MG63 (cell line): ENCODE measurements at places on chromosomes 2 and 18.
A peak's percentile ranks its signal among the peaks of the same experiment; 100 is the strongest.

- DNase-seq, result peak; percentile 55
Observed at GRCh38 chr2:71100195-71100964, 29.6 kb downstream of the MCEE start.

GRCh38 chr18:42545825-42546224, 569.7 kb downstream of the RIT2 start:
- peak; percentile 30 for DNase-seq

GRCh38 chr2:191043438-191043837, 29.5 kb upstream of the STAT1 start:
- no peak for DNase-seq

GRCh38 chr18:45935591-45936335, 31.4 kb downstream of the EPG5 start:
- no peak for DNase-seq

- DNase-seq, result no peak
Observed at GRCh38 chr18:35267161-35267651, 22.8 kb downstream of the ZSCAN30 start.

GRCh38 chr2:12451726-12452125, 265.0 kb upstream of the TRIB2 start:
- no peak for DNase-seq

DNA sequence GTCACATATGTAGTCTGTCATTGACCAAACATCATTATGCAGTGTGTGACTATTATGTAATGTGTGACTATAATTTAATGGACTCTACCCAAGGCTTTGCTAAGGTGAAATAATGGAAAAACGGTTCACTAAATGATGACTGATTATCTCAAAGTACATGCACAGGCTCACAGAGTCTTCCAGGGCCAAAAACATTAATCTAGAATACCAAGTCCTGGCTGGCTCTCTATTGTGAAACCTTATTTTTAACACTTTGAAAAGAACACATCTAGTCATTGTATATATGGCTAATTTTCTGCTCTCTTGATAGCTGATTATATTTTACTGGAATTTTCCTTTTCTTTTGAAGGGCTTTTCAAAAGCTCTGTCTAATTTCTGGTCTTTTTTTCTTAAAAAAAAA, 102.9 kb upstream of the THUMPD2 start:
- DNase-seq, result no peak

DNA sequence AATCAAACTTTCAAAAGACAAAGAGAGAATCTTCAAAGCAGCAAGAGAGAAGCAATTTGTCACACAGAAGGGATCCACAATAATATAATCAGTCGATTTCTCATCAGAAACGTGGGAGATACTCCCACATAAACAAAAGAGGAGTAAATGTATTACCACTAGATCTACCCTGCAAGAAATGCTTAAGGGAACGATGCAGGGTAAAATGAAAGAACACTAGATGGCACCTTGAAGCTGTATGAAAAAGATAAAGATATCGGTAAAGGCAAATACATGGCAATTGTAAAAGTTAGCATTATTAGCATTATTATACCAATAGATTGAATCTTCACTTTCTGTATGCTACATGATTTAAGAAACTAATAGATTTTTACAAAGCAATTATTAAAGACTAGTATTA, 677.0 kb downstream of the SUCLG1 start:
- no peak for DNase-seq

- no peak for DNase-seq
Observed at GRCh38 chr2:181411105-181411849, 45.9 kb upstream of the ITGA4 start.

- DNase-seq, result no peak
Observed at GRCh38 chr2:174667250-174667860, 69.8 kb upstream of the WIPF1 start.

DNA sequence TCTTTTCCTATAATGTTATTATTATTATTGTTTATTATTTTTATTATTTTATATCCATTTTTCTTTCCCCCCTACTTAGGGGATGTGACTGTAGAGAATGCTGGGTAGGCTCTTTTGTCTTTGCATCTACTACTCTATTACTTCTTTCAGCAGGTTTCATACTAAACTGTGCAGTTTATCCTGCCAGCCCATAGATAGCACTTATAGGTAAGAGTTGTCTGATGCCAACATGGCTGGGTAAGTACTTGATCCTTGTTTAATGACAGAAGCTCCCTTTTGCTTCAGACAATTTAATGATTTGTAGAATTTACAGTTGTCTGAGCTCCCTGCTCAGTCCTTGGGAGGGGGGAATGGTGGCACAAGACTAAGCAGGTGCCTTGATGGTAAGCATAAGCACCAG, 262.9 kb upstream of the CDH2 start:
- no peak for DNase-seq

DNA sequence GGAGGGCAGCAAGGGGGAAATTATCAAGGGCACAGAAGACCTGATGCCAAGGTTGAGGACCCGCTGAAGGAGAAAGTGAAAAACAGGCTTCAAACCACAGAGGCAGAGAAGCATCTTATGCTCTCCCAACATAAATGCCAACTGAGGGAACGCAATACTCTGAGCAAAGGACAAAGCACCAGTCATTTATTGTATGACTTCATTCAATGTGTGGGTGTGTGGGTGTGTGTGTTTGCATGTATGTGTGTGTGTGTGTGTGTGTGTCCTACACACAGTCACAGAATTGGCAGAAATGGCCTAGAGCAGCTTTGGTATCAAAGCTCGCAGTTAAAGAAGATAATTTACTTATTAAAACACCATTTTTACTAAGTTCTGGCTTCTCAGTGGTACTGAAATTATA, 51.4 kb downstream of the UXS1 start:
- no peak for DNase-seq

DNA sequence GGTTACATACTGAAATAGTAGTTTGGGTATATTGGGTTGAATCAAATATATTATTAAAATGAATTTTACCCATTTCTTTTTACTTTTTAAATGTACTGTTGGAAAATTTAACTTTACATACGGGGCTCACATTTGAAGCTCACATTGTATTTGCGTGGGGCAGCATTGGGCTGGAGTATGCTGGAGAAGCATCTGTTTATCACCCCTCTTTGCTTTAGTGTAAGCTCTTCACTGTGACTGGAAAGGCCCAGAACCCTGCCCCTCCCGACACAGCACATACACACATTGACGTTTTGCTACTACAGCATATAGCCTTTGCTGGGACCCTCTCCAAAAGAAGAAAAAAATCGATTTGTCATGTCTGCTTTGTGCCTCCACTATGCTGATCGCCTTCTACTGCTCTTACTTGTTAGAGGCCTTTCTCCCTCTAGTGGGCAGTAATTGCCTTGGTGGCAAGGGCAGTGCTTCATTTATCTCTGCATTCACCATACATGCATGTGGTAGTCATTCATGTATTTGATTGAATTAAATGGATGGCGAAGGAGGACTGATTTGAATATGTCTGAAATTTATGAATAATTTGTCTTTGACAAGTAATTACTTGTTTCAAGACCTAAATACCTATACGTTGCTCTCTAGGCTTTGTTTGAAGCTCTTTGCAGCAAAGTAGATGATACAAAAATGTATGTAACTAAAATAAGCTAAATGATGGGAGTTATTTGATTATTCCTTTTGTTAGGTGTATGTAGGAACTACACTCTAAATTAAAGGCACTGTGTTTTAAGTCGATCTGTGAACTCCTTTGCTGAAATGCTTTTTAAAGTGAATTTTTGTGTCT, 37.4 kb downstream of the VAPA start:
- peak; percentile 26 for DNase-seq

GRCh38 chr2:148900350-148900837, 25.4 kb downstream of the KIF5C start:
- no peak for DNase-seq

- no peak for DNase-seq
Observed at GRCh38 chr18:40360558-40360957, 1594.5 kb upstream of the PIK3C3 start.

- DNase-seq, result no peak
Observed at GRCh38 chr2:10620481-10620880, 69.3 kb downstream of the NOL10 start.

DNA sequence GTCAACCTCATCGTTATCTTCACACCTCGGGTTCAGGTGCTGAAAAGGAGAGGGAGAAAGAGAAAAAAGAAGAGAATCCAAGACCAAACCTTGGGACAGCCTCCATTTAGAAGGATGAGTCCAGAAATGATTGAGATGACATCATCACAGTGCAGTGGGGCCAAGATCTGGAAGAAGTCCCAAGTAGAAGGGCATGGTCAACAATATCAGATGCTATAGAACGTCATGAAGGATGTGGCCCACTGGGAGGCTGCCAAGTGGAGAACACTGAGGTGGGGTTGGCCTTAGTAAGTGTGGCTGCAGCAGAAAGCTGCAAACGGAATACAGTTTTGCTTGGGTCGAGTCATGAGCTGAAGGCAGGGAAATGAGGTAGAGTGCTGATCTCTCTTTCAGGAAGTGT, 91.1 kb upstream of the FZD7 start:
- peak; percentile 7 for DNase-seq

- peak; percentile 86 for DNase-seq
Observed at GRCh38 chr18:25830787-25831186, 259.6 kb downstream of the SS18 start.

DNA sequence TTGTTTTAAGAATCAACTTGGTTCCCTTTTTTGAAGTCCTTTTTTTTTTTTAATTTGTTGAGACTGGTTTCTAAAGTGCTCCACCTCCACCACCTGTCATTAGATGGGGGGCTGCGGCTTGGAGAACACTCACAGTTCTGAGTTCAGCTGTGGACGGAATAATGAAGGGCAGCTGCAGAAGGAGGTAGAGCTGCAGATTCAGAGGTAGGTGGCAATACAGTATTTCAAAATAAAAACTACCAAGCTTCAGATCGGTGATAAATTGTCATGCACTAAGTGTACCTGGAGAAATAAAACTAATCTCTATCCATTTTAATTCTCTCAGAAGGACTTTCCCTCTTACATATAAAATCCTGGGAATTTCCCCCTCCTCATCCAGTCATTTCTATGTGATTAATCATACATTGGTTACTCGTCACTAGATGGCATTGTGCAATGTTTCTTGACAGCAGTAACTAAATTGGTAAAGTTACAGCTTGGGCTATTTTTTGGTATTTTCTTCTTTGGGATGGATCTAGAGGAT, 81.1 kb upstream of the SLC39A10 start:
- no peak for DNase-seq

- no peak for DNase-seq
Observed at GRCh38 chr2:219425238-219426067, 7.3 kb downstream of the DES start.

- DNase-seq, result no peak
Observed at GRCh38 chr2:191270306-191271161, 25.3 kb downstream of the MYO1B start.

DNA sequence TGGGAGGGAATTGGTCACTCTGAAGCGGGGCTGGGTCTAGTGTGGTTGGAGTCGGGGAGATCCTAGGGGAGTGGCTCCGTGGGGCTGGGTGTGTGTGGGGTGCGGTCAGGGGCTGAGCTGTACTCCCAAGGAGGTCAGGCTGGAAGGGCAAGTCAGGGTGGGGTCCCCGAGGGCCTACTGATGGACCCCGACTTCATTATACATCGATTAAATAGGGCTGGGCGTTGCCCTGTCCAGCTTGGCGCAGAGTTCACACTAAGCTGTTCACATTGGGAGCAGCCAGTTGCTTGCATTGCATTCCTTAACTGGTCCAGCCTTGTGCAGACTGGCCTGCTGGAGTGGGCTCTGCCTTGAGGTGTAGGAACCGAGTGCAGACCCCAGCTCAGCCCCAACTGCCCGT, 131.2 kb downstream of the ASB1 start:
- DNase-seq, result no peak

GRCh38 chr2:227616631-227617030, 667 bp upstream of the SCYGR4 start:
- DNase-seq, result no peak

- DNase-seq, result no peak
Observed at GRCh38 chr2:73740767-73741166, 3.6 kb upstream of the TPRKB start.

DNA sequence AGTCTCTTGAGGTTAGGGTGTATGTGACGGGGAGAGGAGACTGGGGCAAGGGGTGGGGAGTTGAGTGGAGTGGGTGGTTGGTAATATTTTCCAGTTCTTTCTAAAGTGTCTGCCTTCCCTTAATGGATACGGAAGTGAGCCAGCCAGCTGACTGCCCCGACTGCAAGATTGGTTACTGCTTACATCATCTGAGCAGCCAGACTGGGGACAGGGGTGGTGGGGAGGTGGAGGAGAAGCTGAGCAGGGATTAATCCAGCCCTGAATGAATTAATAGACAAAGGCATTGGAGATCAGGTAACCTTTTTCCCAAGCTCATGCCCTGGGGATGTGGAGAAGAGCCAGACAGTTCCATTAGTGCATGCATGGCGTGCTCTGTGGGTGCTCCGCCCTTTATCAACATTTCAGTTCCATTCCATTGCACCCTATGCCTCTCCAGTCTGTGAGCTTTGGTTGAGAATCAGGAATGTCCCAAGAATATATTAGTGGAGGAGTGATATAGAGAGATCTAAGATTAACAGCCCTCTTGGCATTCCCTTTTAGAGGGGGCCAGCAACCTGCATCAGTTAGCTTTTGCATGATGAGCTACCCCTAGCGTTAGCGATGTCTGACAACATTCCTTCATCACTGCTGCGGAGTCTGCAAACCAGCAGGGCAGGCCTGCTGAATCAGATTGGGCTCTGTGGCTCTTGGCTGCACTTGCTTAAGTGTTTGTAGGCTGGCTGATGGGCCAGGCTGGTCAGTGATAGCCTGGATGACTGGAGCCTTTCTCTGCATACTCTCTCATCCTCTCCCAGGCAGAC, 67.4 kb downstream of the TNP1 start:
- no peak for DNase-seq

GRCh38 chr2:165837122-165837521, 43.1 kb upstream of the GALNT3 start:
- DNase-seq, result no peak
